Colonic mucosa (tissue), 4 donors: ENCODE measurements at places on chromosomes 3 and 15.

GRCh38 chr3:172711454-172711795 lies 558 bp upstream of the NCEH1 start:
- DNase-seq: peak; percentile 65

DNA sequence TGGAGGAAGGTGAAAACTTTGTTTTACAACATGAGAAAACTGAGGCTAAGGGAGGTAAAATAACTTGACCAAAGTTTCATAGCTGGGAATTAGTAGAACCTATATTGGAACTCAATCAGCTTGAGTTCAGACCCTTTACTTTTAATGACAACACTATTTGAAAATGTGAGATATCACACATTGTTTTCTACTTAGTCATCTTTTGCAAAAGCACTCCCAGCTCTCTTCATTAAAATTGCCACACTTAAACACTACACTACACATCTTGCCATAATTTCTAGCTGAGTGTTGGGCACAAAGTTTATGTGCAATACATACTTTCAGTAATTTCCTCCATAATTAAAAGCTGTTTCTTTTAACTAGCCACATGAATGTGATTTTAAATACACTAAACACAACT lies 230.4 kb upstream of the DCBLD2 start:
- DNase-seq: no peak

GRCh38 chr3:10354361-10355015 lies 33.6 kb upstream of the SEC13 start:
- DNase-seq: no peak

- no peak for DNase-seq
These were observed 144.9 kb downstream of the FBN1 start for GRCh38 chr15:48500595-48500994.

- DNase-seq: no peak
These were observed 635.0 kb downstream of the ZIC1 start for GRCh38 chr3:148044151-148044550.

- no peak for DNase-seq
These were observed 95.7 kb downstream of the DLG1 start for GRCh38 chr3:197202694-197203093.

- DNase-seq: no peak
These were observed 16.6 kb upstream of the SEC13 start for GRCh38 chr3:10337323-10338163.

- no peak for DNase-seq
These were observed 31.1 kb upstream of the RNU6-1 start for GRCh38 chr15:67870868-67871408.

DNA sequence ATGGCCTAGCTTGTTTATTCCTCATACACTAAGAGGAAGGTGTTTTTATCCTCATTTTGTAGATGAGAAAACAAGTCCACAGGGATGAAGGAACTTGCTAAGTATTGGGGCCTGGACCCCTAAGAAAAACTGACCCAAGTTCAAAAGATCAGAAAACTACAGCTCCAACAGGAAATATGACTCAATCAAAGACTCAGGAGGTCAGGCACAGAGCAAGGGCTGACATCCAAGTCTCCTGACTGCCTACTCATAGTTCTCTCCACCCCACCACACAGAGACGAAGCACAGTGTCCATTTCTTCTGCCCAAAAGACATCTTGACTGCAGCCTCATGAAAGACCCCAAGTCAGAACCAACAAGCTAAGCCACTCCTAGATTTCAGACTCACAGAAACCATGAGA lies 26.9 kb upstream of the TPM1 start:
- no peak for DNase-seq

- DNase-seq: peak; percentile 20
These were observed 203.7 kb downstream of the ABHD5 start for GRCh38 chr3:43894176-43895049.

DNA sequence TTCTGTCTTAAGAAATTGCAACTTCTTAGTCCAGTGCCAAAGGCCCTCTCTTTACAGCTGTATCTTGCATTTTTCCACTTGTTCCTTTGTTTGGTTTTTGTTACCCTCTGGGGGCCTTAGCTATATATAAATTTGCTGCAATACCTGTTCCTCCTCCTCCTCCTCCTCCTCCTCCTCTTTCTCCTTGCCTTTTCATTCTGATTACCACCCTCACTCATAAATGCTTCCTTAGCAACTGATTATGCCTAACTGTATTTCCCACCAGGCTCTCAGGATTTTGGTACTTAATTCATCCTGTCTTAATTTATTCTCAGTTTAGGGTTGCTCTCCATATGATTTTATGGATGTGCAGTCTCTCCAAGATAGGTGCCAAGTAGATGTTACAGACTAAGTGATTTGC lies 65.7 kb downstream of the SLMAP start:
- no peak for DNase-seq

DNA sequence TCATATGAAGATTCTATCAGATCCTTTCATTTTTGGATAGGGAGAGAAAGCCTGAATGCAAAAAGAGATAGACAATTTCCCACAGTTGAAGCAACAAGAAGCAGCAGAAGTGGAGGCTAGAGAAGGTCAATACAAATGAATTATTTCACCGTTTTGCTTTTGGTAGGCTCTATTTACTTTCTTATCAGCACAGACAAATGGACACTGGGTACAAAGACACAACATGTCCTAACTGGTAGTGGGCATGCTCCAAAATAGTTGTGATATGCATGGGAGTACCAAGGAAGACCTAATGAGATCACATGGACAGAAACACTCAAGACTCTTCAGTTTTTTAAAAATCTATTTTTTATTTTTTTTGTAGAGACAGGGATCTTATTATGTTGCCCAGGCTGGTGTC lies 99.4 kb downstream of the XRN1 start:
- DNase-seq: no peak

- no peak for DNase-seq
These were observed 5.7 kb upstream of the IQGAP1 start for GRCh38 chr15:90382320-90382719.

DNA sequence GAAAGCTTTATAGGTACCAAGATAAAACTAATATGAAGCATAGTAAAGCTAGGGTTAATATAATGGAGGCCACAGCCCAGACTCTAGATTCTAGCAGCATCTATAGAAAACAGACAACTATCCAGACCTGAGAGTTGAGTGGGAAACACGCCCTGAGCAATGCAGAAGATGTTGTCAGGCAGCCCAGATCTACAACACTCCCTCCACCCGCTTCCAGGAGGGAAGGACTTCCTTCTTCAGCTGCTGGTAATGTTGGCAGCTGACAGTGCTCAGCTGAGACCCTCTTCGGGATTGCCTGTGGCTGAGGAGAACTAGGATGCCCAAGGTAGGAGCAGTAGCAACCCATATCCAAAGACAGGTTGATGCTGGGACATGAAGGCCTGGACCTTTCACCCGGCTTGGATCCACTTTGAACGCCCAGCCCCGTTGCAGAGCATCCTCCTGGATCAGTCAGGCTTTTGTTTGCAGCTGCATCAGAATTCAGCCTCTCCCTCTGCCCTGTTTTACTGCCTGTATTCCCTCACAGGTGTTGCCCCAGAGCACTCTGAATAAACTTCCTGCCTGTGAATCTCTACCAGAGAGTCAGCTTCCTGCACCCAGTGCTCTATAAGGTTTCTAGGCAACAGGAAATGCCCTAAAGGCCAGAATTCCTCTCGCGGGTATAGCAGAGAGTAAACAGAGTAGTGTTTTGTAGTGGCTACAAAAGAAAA lies 174.7 kb upstream of the IL12A start:
- DNase-seq: peak; percentile 73

GRCh38 chr3:148307443-148307843 lies 390.3 kb upstream of the AGTR1 start:
- no peak for DNase-seq

- no peak for DNase-seq
These were observed 105.3 kb downstream of the CD47 start for GRCh38 chr3:107985496-107985895.

DNA sequence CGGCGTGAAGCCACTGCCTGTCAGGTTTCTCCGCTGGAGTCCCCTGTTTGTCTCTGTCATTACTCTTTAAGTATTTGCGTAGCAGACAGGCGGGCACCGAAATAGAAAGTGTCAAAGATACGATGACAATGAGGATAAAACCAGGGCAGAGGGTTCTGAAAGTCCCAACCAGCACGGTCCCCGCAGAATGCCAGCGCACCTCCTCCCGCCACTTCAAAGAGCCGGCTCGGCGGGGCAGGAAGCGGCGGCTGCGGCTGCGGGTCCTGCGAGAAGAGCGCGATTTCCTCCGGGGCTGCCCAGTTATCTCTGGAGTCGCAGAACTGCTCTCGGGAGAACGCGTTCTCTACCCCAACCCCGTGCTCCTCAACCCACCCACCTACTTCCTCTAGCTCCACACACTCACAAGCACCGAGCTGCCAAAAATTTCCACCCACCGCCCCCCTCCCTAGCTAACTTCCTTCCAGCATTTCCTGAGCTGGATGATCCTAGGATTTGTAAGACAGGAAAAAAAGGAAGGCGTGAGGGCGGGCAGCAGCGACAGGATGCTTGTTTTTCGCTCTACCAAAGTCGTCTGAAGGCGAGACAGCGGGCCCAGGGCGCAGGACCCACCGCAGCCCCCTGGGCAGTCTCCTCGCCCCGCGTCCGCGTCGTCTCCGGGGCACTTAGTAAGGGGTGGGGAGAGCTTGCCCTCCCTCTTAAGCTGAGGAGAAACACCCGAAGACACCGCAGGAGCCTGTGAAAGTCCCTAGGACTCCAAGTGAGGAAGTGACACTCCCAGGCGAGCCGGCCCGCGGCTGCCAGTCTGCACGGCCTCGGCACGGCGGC lies at the start of gene ARHGAP31:
ARHGAP31 (plus strand) TSS at position 513 of the 825 bp plus-strand sequence. CDS start 522 bp downstream, outside the sequence.
- peak; percentile 64 for DNase-seq

- no peak for DNase-seq
These were observed at the start of gene RHCG for GRCh38 chr15:89496155-89497098. TSS of gene RHCG (minus strand) at chr15:89496583. CDS start at chr15:89496544, 39 bp downstream.

- DNase-seq: no peak
These were observed 1.0 kb upstream of the UBL7 start for GRCh38 chr15:74461847-74462511.

GRCh38 chr15:92714077-92714476 lies 58.5 kb upstream of the FAM174B start:
- no peak for DNase-seq

GRCh38 chr3:172221547-172221946 lies 182.2 kb downstream of the FNDC3B start:
- no peak for DNase-seq

GRCh38 chr3:57518276-57518915 lies 25.7 kb downstream of the DNAH12 start:
- DNase-seq: no peak

DNA sequence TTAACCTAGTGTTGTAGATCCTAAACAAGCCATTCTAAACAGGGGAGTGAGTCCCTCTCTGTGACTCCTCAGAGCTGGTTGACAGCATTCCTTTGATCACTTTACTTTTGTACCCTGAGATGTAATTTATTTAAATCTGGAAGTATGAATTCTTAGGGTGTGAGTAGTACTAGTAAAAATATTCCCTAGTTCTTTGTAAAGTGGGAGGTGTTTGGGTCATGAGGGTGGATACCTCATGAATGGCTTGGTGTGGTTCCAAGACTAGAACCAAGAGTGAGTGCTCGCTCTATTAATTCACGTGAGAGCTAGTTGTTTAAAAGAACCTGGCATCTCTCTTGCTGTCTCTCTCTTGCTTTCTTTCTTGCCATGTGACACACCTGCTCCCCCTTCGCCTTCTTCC lies 223.7 kb downstream of the SQOR start:
- DNase-seq: no peak

- DNase-seq: no peak
These were observed 741.2 kb downstream of the NR2F2 start for GRCh38 chr15:97071668-97072067.

- DNase-seq: no peak
These were observed 39.5 kb downstream of the ISL2 start for GRCh38 chr15:76376029-76376428.

DNA sequence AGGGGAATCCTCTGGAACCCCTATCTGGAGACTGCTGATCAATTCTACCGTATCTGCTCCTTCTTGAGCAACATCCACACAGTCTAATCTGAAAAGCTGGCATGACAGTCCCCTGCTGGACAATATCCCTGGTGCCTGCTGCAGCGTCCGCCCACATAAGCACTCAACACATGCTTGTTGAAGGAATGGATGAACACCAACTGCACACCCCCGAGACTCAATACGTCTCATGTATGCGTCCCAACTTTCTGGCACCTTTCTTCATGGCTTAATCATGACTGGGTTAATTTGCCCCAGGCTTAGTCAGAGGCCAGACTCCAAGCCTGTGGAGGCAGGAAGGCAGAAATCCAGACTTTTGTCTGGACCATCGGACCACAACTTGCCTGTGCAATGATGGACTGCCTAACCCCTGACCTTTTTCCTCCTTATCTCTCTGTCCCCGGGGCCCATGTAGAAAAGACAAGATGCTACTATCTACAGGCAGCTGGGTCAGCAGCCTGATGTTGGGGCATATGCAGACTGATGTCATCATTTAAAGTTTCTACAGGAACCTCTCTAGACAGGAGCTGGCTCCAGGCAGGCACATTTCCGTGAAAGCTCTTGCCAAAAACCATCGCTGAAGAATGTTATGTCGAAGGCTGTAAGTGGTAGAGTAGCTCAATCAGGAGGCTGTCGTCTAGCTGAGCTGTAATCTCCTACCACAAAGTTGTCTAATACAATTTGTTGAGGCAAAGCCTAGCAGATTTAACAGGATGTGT lies 114.1 kb upstream of the TPM1 start:
- DNase-seq: no peak

DNA sequence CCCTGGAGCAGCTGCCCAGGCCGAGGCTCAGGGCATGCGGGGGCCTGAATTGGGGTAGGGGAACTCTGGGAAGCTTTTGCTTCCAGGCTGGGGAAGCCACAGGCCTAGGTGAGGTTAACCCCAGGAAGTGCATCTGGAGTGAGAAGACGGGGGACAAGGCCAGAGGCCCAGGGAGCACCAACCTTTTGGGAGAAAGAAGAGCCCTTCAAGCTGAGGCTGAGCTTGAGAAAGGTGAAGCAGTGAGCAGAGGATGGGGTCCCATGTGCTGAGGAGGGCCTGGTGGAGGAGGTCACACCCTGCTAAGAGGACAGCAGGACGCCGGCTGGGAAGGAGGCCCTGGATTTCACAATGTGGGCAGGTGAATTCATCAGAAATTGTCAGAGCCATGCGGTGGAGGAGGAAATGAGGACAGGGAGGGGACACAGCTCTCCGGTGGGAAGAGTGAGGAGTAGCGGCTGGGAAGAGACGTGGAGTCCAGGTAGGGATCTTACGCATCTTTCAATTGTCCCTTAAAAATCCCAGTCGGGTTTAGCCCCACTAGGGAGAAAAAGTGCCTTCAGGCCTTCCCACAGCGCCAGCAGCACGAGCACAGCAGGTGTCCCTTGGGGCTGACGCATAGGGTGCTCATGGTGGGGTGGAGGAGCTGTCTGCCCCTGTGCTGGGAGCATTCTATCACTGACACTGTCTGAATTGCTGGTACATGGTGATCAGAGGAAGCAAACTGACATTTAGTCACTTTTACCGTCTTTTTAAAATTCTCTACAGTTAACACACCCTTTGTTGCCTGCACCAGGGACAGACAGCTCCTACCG lies 50.9 kb downstream of the HCN4 start:
- no peak for DNase-seq

- DNase-seq: no peak
These were observed 478.4 kb upstream of the CFAP20DC start for GRCh38 chr3:59528251-59528650.

- no peak for DNase-seq
These were observed 457.1 kb upstream of the ROBO2 start for GRCh38 chr3:76582632-76583378.

- peak; percentile 29 for DNase-seq
These were observed 400 bp downstream of the RAB43 start for GRCh38 chr3:129121016-129121791.

GRCh38 chr3:108830381-108830780 lies 7.8 kb downstream of the TRAT1 start:
- DNase-seq: no peak
